ENCODE measurements at places on chromosomes 11 and 22. TPM values are rescaled to one million over a fixed set of nuclear protein-coding genes. Genes with fewer than 3 reads are reported as not detected.

- H3K4me1 ChIP-seq = no peaks in the 10 kb centered on the region
- DNase-seq = no peak
- no peak overlapping the region for H3K27ac ChIP-seq
Measured at GRCh38 chr11:11366793-11367192, 13.7 kb upstream of the CSNK2A3 start.

DNA sequence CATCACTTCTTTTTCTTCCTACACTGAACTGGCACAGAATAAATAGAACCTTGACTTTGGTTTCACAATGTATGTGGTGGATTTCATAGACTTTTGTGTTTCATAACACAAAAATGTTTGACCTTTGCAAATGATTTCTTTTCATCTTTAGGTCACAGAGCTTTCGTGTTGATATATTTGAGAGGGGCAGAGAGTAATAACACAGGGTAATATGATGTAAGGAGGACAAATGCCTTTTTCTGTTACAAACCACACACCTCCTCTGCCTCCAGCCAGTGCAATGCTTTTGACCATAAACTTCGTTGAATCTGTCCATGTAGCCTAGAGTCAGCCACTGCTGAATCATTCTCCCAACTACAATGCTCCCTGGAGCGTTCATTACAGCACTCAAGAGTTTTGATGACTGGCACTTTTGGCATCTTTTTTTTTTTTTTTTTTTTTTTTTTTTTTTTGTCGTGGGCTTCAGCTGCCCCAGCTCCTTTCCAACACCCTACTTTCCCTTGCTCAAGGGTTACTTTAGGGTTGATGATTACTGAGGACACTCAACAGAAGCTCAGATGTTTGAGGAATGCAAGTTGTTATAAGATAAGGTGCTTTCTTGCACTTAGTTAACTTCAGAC, 11.4 kb upstream of the CAT start:
- H3K4me3 ChIP-seq = no peak overlapping the region
- H3K27me3 ChIP-seq = no peaks in the 10 kb centered on the region
- H3K36me3 ChIP-seq = no peaks in the 10 kb centered on the region
- DNase-seq = no peak
- H3K27ac ChIP-seq = no peak overlapping the region

GRCh38 chr11:18332302-18332701, 9.9 kb downstream of the GTF2H1 start:
- no peak overlapping the region for H3K4me3 ChIP-seq
- peaks cover 48% of the 10 kb centered on the region for H3K36me3 ChIP-seq
- H3K27me3 ChIP-seq = no peaks in the 10 kb centered on the region
- no peak overlapping the region for H3K27ac ChIP-seq
- no peak for DNase-seq
- H3K4me1 ChIP-seq = no peaks in the 10 kb centered on the region

GRCh38 chr11:78039919-78040671, 17.0 kb upstream of the KCTD14 start:
- no peaks in the 10 kb centered on the region for H3K36me3 ChIP-seq
- no peak for DNase-seq
- no peak overlapping the region for H3K27ac ChIP-seq
- no peaks in the 10 kb centered on the region for H3K4me1 ChIP-seq
- no peak overlapping the region for H3K4me3 ChIP-seq

GRCh38 chr11:27348340-27348873, 14.6 kb downstream of the CCDC34 start:
- H3K36me3 ChIP-seq = peaks cover 2% of the 10 kb centered on the region
- H3K4me3 ChIP-seq = no peak overlapping the region
- H3K27me3 ChIP-seq = no peaks in the 10 kb centered on the region
- DNase-seq = no peak
- H3K4me1 ChIP-seq = no peaks in the 10 kb centered on the region

RAB38 gene
- 9.9 TPM for total RNA-seq

Data from thymus (tissue), 14 donors.